NCI-H2171 (cell line): ENCODE measurements at places on chromosomes 2 and 18.

GRCh38 chr2:109264595-109265328 is 135.8 kb downstream of the SH3RF3 start:
- no peak for DNase-seq

GRCh38 chr2:464562-465309 is 176.8 kb upstream of the ALKAL2 start:
- DNase-seq: no peak

- peak; percentile 55 for DNase-seq
These were observed 779 bp upstream of the LYPD6 start for GRCh38 chr2:149329489-149330126.

- no peak for DNase-seq
These were observed 101.0 kb downstream of the HS6ST1 start for GRCh38 chr2:128217671-128218070.

GRCh38 chr2:124639524-124639923 is 614.4 kb downstream of the CNTNAP5 start:
- DNase-seq: no peak

DNA sequence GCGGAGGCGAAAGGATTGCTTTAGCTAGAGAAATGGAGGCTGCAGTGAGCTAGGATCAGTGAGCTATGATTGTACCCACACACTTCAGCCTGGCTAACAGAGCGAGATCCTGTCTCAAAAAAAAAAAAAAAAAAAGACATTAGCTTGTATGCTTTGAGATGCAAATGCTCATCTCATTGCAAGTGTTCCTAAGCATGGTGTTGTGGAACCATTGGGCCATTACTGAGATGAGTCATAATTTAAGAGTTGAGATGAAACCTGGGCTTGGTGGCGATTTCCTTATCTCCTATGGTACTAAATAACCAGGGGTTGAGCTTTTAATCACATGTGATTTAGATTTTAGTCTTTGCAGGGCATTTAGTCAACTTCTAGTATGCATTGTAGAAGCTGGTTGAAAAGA is 2.2 kb downstream of the PLEKHA3 start:
- no peak for DNase-seq

DNA sequence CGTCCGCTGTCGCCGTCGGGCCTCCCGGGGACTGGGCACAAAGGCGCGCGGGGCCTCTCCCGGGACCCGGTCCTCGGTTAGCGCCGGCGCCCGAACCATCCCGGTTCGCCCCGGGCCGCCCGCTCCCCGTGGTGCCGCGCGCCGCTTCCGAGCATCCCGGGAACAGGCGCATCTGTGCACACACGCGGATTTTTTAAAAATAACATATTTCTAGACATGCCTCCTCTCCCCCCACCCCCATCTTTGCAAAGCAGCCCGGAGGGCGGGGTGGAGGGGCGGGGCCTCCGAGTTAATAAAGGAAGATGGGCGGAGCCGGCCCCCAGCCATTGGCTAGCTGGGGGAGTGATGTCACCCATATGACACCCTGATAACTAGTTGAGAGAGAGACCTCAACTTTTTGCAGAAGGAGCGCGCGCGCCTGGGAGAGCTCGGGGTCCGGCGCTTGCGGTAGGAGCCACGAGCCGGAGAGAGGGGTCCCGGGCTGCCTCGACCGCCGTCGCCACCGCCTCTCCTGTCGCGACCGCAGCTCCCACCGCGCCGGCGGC is at the start of gene SOX11:
SOX11 (plus strand) TSS at position 400 of the 545 bp plus-strand sequence. CDS start 338 bp downstream, outside the sequence.
- peak; percentile 99 for DNase-seq
